ENCODE measurements at places on chromosomes 12 and 14. TPM values are rescaled to one million over a fixed set of nuclear protein-coding genes. Genes with fewer than 3 reads are reported as not detected.

The RALGAPA1 gene
- polyA plus RNA-seq, result 24.6 TPM

The ADGRD1 gene
- 0.50 TPM for polyA plus RNA-seq

The TRIAP1 gene
- 53.0 TPM for polyA plus RNA-seq

The CLEC4A gene
- polyA plus RNA-seq, result 6.9 TPM

The PLEKHG7 gene
- polyA plus RNA-seq, result 12.0 TPM

The C12orf54 gene
- not detected for polyA plus RNA-seq

The PZP gene
- polyA plus RNA-seq, result not detected

The PRH1 gene
- 15.1 TPM for polyA plus RNA-seq

The ADCY6 gene
- polyA plus RNA-seq, result not detected

The OTOGL gene
- not detected for polyA plus RNA-seq

The NAA25 gene
- polyA plus RNA-seq, result 15.0 TPM

The KRT85 gene
- polyA plus RNA-seq, result not detected

The ALDH1L2 gene
- 0.10 TPM for polyA plus RNA-seq

The ATF7IP gene
- 126 TPM for polyA plus RNA-seq

The NEDD1 gene
- polyA plus RNA-seq, result 26.5 TPM

The USP44 gene
- polyA plus RNA-seq, result 5.5 TPM

The TOMM20L gene
- polyA plus RNA-seq, result not detected

The IFT81 gene
- polyA plus RNA-seq, result 1.5 TPM

The DACT1 gene
- polyA plus RNA-seq, result 0.25 TPM

The CCDC197 gene
- polyA plus RNA-seq, result not detected

The GUCY2C gene
- 0.85 TPM for polyA plus RNA-seq

The HCAR2 gene
- not detected for polyA plus RNA-seq

The VRTN gene
- not detected for polyA plus RNA-seq

The SLC39A5 gene
- polyA plus RNA-seq, result not detected

Data from IgD-negative memory B cell (primary cell).